Activated CD4-positive, alpha-beta T cell treated with anti-CD3 and anti-CD28 coated beads, Interleukin-2, amount 10 ng/mL, durations not matched to agents 24 days and 14 days (primary cell): ENCODE measurements at places on chromosomes 6 and 20. TPM values are rescaled to one million over a fixed set of nuclear protein-coding genes. Genes with fewer than 3 reads are reported as not detected.

- H3K4me1 ChIP-seq: peaks cover 54% of the 10 kb centered on the region
- H3K27ac ChIP-seq: peak overlapping the region; percentile 90
- peaks cover 6% of the 10 kb centered on the region for H3K36me3 ChIP-seq
- H3K27me3 ChIP-seq: no peaks in the 10 kb centered on the region
These were observed 29.7 kb downstream of the RREB1 start for GRCh38 chr6:7137335-7138045.

DNA sequence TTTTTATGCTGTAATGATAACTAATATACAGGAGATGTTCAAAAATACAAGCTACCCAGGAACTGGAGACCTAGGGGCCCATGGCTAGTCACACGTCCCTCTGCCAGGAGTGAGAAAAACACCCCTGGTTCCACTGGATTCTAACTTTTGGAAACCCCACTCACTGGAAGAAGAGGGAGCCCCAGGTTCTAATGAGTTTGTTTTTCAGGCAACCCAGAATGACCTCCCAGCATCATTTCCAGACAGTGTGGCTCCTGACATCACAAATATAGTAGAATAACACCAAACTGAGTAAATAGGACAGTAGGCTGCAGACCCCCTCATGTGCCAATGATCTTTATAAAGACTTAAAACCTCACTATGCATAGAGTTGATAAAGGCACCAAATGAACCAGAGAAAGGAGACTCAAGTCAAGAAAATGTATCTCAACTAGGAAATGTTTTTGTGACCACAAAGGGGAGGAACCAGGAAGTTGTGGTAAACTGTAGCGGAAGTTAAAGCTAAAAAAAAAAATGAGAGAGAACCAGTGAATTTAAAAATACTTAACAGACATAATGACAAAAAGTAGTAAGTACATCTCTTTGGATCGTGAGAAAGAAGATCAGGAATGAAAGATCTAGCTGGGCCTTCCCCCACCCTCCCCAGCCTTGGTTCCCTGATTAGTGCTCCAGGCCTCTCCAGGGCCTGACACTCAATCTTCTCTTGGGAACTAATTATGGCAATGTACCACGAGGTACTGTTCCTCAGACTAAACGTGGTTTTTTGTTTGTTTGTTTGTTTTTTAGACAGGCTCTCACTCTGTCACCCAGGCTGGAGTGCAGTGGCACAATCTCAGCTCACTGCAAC lies 19.8 kb downstream of the HLA-E start:
- H3K4me1 ChIP-seq: peaks cover 45% of the 10 kb centered on the region
- H3K36me3 ChIP-seq: peaks cover 4% of the 10 kb centered on the region
- peak overlapping the region; percentile 88 for H3K27ac ChIP-seq

DNA sequence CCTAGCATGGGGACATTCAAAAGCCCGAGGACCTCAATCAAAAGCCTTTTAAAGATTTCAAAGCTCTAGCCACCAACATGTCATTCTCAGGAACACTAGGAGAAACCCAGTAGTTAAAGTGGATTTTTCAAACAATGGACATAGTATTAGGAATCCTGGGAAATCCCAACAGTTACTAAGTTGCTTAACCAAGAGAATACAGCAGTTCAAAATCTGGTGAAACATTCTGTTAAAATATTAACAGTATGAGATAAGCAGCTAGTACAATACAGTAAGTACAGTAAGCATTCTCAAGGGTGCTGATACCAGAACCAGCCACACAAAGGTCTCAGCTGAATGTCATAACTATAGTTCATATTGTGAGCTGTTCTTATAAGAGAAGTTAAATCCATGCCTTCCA lies 68.6 kb downstream of the CDK19 start:
- H3K36me3 ChIP-seq: peaks cover 26% of the 10 kb centered on the region
- H3K4me3 ChIP-seq: no peak overlapping the region
- no peak for DNase-seq

Gene NFATC2
- 65.0 and 66.4 TPM in 2 replicates for total RNA-seq

Gene OR2H2
- not detected in 2 replicates for total RNA-seq

Gene ESR1
- 0.35 and 0.38 TPM in 2 replicates for total RNA-seq

Gene MCHR2
- not detected in 2 replicates for total RNA-seq

Gene LRRC73
- total RNA-seq: 0.14 and 0.51 TPM in 2 replicates

Gene PRKN
- total RNA-seq: not detected in 2 replicates

Gene ALDH8A1
- total RNA-seq: 1.2 and 1.7 TPM in 2 replicates
